Activated CD8-positive, alpha-beta memory T cell treated with anti-CD3 and anti-CD28 coated beads for 1 hour (primary cell): ENCODE measurements at places on chromosomes 12 and 14.

DNA sequence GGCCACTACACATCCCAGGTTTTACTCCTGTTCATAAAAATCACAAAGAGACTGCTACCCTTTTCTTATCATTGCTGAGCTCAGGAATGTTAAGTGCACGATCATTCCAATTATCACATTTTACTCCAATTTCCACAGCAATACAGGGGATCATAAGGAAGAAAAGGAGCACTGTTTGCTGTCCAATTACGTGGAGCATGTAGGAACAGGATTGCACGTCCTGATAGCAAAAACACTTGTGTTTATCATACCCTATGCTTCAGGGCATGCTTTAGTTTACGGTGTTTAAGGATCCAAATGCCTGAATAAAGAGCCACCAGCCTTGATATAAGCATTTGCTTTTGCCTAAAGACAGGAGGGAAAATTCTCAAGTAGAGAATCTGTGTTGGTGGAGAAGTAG is 155.4 kb upstream of the EGLN3 start:
- DNase-seq, result no peak

- no peak for DNase-seq
Observed at GRCh38 chr14:51604073-51604472, 47.6 kb upstream of the FRMD6 start.

DNA sequence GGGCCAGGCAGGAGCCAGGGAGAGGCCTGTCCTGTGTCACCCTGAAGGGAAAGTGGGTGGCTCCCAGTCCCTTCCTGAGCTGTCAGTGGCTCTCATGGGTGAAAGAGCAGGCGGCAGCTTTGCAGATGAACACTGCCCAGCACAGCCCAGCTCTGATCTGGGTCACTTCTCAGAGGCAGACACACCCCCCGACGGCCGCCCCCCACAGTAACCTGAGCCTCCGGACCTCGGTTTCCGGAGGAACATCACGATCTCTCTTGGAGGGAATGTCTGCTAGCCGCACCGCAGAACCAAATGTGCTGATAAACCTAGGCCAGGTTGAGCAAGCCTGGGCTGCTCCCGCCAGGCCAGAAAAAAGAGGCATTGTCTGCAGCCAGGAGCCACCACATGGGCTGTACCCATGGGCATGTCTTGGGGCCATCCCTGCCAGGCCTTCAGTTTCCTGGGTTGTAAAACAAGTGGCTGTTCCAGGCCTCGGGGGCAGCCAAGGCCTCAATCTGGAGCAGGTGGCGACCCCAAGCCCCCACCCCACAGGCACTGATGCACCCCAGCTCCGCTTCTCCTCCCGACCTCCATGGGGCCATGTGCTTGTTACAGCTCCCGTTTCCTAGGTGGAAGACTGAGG is 57.6 kb downstream of the NCOR2 start:
- DNase-seq, result no peak

DNA sequence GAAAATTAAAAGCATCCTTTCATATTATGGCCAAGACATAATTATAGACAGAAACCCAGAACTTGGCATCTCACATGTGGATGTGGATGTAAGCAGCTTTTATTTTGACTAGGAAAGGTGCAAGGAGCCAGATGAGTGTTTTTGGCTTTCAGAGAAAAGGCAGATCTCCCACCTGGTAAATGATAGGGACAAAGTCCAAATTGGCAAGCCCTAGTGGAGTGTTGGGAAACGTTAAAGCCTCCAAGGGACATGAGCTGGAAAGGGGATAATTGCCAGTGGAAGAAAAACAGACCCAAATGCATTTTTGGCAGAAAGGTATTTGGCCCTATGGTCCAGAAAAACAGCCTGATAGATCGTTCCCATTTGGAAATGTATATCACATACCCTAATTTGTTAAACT is 60.1 kb downstream of the KLHL28 start:
- no peak for DNase-seq

DNA sequence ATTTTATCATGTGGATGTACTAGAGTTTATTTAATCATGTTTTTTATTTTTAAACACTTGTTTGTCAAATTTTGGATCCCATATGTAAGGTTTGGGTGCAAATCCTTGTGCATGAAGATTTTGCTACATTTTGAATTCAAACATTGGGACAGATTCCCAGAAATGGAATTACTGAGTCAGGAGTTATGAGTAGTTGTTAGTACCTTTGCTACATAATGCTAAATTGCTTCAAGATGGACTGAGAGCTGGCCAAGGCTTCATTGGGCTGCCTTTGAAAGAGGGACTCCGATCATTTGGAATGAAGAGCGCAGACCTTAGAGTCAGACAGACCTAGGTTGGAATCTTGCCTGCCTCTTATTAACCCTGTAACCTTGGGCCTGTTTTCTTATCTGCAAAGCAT is 154.9 kb upstream of the PWP1 start:
- no peak for DNase-seq

DNA sequence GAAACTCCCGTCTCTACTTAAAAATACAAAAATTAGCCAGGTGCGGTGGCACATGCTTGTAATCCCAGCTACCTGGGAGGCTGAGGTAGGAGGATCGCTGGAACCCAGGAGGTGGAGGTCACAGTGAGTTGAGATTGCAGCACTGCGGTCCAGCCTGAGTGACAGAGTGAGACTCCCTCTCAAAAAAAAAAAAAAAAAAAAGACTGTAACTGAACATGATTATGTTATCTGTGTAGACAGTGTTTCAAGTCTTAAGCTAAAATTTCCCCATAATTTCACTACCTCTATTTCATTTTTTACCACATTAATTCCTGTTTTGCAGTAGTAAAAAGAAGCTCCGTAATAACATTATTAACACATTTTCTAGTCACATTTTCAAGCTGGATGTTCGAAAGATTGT is 5.4 kb downstream of the PLBD1 start:
- DNase-seq, result no peak

DNA sequence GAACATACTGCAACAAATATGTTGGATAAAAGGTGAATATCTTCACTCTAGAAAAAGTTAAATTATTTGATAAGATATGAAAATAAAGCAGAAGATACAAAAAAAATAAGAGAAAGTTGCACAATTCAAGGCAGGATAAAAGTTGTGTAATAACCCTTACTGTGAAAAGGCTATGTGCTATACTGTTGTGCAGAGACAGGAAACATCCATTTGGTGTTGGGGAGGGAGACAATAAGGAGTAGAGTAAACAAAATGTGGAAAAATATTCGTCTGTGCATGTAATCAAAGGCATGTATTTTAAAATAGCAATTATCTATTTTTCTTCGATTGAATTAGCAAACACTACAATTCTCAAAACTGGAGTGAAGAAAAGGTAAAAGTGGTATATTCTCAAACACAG is 34.8 kb downstream of the PTHLH start:
- DNase-seq, result no peak

- no peak for DNase-seq
Observed at GRCh38 chr12:8989413-8989812, at the start of gene KLRG1. KLRG1 (plus strand) TSS chr12:8989546; CDS start chr12:8989636, 90 bp downstream.

DNA sequence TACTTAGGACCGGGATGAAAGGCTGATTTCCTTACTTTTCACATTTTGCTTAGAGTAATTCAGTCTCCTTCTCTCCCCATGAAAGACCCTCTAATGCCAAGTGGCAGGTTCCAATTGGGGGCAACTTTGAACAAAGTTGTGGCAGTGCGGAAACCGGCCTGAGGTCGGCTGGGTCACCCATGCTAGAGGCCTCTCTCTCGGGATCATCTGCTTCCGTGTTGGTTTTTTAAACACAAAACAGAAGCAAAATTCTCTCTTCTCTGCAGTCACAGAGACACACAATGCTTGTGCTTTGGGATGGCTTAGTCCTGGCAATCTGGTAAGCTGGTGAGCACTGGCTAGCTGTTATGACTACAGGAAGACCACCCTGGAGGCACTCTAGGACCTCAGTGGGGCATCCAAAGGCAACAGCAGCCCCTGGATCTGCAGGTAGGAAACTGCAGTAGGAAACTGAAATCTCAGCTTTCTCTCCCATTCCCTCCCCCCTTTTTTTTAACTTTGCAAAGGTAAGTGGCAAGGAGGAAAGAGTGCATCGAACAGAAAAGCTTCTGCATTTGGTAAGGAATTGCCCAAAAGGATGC is 102.1 kb downstream of the BCL11B start:
- no peak for DNase-seq

- no peak for DNase-seq
Observed at GRCh38 chr12:94165670-94166364, 17.4 kb downstream of the PLXNC1 start.
